Skin of body (tissue), 3 donors: ENCODE measurements at places on chromosomes 11 and 22.

DNA sequence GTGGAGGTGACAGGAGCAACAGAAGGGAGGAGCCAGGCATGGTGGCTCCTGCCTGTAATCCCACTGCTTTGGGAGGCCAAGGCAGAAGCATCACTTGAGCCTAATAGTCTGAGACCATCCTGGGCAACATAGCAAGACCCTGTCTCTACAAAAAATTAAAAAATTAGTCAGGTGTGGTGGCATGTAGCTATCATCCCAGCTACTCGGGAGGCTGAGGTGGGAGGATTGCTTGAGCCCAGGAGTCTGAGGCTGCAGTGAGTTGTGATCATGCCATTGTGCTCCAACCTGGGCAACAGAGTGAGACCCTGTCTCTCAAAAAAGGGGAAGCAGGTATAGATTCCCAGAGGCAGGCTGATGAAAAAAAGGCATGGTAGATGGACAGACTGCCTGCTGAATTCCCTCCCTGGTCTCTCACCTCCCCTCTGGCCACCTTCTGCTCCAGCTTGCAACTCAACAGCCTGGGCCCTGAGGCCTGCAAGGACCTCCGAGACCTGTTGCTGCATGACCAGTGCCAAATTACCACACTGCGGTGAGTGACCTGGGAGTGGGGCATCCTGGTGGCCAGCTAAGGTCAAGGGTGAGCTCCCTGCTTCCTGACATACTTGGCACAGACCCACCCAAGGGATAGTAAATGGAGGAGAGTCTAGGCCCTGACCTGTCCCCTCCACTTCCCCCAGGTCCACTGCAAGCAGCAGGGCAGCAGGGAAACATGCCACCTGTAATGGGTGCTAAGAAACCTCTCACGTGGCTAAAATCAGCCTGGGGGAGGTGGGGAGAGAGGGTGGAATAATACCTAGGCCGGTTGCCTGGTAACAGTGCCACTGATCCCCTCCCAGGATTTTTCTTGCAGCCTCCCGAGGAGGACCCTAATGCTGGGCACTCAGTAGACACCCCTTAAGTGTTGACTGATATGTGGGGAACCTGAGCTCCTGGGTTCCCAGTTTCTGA, 4.3 kb upstream of the NHERF4 start:
- no peak for DNase-seq

DNA sequence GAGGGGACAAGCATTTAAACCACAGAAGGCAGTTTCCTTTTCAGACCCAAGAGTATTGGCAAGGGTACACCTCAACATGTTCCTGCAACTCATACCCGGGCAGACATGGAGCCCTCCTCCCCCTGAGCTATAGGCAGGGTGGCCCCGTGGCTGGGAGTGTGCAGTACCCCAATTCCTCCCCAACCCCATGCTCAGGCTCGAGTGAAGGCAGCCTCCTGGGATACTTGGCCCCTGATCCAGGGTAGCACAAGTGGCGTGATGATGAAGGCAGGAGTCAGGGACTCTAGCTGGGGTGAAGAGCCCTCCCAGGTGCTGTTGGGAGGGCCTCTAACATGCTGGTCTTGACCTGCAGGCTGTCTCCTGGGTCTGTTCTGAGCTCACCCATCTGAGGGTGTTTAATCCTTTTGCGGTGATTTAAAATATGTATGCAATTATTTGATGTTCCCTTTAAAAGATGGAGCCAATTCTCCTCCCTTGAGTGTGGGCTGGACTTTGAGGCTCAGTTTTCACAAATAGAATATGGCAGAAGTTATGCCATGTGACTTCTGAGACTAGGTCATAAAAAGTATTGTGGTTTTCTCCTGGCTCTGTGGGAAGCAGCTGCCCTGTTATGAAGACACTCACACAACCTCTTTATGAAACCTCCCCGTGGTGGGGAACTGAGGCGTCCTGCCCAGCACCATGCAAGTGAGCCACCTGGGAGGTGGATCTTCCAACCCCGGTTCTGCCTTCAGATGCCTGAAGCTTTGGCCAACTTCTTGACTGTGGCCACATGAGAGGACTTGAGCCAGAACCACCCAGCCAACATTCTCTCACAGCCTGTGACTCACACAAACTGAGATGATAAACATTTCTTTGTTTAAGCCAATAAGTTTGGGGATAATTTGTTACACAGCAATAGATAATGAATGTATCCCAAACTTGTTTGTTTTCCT, 54.7 kb upstream of the NECTIN1 start:
- no peak for DNase-seq

DNA sequence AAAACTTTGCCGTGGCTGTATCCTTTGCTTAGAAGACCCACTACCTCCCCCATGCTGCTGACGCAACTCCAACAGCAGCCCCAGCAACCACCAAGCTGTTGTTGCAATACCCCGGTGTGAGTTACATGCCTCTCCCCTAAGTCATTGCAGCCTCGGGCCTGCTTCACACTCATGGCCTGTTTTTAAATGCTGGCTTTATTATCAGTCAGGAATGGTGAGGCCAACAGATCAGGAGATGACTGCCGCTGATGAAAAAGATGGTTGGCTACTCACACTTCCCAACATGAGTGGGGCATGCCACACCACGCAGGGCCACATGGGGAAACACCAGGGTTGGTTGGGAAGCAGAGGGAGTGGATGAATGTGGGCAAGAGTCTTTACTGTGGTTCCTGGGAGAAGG, 171.5 kb upstream of the SYT13 start:
- DNase-seq = no peak

DNA sequence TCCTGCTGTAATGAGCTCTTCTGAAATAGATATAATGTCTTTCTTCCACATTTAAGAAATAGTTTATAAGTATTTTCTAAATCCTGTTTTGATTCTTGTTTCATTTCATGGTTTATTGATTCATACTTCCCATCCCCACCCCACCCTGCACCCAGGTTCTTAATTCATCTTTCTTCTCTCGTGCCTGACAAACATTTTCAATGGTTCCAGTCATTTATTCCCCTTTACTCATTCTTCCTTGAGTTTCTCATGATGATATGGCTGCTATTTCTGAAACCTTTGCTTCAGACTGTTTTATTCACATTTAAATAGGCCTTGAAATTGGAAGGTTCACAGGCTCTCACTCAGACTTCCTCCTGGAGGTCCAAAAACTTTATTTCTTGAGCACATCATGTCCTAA, 142.9 kb downstream of the SPON1 start:
- no peak for DNase-seq

DNA sequence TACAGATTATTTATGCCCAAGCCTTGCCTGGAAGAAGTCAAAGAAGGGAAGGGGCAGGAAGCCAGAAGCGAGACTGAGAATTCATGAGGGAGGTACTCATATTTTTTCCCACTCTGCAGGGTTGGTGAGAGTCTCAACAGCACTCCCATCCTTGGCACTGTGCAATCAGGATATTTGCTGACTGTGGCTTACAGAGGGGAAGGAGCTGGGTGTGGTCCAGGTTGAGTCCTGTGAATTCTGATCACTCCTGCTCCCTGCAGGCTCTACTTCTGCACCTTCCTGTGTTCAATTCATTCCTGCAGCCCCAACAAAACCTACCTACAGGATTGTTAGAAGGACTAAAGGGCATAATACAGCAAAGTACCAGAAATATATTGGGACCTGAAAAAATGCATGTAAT, 530.5 kb downstream of the INSC start:
- DNase-seq = no peak
